Stimulated activated CD4-positive, alpha-beta T cell treated with anti-CD3 and anti-CD28 coated beads, Interleukin-1b, Interleukin-23, amount 100 ng/mL, for 1 hour (primary cell): ENCODE measurements at places on chromosomes 2 and 18.

- no peak for DNase-seq
Observed at GRCh38 chr2:208366215-208367127, 40.1 kb upstream of the PTH2R start.

DNA sequence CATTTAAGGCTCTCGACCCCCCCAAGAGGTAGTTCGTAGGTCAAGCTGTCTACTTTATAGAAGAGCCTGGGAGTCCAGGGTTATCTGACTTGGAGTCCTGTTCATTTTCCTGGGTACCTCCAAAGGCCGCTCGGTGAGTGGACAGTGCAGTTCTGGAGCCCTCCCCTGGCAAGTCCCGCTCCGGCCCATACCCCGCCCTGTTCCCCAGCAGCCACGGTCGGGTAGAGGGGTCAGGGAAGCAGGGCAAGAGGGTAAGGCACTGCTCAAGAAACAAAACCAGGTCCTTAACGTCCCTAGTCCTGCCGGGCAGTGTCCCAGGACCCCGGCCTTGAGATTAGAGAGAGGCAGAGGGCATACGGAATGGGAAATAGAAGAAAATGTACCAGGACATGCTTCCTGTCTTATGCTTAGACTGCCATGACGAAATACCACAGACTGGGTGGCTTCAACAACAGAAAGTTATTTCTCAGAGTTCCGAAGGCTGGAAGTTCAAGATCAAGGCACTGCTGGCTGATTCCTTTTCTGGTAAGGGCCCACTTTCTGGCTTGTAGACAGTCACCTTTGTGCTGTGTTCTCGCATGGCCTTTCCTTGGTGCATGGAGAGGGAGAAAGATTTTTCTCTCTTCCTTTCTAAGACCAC lies 5.4 kb upstream of the HPCAL1 start:
- no peak for DNase-seq

GRCh38 chr2:11582612-11582861 lies 48.7 kb downstream of the GREB1 start:
- no peak for DNase-seq

GRCh38 chr2:126534478-126534877 lies 121.5 kb upstream of the GYPC start:
- DNase-seq, result no peak

- no peak for DNase-seq
Observed at GRCh38 chr2:17036361-17036760, 370.7 kb upstream of the CYRIA start.

DNA sequence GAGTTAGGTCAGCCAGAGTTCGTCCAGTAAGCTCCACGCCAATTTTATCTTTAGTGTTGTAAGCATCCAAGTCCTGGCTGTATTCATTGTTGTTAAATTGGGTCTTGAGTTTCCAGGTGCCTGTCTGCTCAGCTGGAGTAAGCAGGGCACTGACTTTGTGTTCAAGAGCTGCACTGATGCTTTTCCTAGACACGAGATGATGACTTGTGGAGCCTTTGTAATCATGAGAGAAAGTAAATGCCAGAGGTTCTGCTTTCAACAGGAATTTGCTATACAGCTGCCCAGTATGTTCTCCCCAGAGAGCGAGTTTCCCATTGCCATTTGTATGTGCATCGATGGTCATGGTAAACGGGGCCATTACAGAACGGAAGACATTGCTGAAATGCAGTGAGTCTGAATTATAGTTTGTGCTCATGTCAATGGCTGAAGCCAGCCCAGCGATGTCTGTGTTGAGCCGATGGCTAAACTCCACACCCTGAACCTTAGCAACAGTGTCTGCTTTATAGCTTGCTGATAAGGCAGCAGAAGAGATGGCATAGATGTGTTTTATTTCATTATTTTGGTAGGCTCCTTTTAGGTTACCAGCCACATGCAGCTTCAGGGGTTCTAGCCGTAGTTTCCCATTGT lies 32.9 kb downstream of the APOB start:
- no peak for DNase-seq

DNA sequence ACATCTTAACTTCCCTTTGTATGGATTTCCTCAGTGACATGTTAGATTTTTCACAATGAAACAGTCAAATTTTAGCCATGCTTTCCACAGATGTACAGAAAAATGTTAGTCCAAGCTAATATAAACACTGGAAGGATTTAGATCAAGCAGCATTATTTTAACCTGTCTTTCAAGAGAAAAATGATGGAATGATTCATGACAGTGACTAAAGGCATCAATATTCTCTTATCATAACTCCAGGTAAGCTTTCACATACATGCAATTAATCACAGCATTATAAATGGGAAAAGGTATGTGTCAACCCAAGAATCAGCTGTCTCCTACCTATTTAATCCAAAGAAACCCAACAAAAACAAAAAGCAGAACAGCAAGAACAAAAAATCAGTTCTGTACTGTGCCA lies 92.7 kb downstream of the NCKAP5 start:
- DNase-seq, result no peak

GRCh38 chr2:113192459-113193100 lies 18.8 kb downstream of the PSD4 start:
- no peak for DNase-seq

- DNase-seq, result no peak
Observed at GRCh38 chr2:171584001-171584400, 61.7 kb downstream of the CYBRD1 start.

- DNase-seq, result no peak
Observed at GRCh38 chr18:49178736-49179135, 228.0 kb upstream of the SMAD7 start.

DNA sequence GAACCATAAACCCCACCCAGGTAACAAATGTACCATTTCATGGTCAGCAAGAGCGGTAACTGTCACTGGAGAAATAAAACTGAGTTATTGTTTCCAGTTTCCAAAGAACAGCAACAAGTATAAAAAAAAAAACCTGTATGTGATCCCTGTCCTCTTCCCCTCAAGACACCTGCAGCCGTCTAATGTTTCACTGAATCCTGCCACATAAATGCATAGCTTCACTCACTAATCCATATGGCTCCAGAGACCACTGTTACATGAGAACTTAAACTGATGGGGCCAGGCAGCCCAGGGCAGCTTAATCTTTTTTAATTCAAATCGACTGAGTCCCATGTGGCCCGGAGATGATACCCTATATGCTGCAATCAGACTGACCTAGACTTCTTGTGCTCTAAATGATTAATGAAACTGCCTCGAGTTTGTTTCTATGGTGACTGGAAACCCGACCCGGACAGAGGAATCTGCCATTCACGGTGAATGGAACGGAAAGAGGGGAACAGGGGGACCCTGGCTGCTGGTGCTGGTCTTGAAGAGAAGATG lies 60.9 kb upstream of the SIX2 start:
- DNase-seq, result no peak

GRCh38 chr18:11724781-11725180 lies 35.7 kb downstream of the GNAL start:
- DNase-seq, result no peak

DNA sequence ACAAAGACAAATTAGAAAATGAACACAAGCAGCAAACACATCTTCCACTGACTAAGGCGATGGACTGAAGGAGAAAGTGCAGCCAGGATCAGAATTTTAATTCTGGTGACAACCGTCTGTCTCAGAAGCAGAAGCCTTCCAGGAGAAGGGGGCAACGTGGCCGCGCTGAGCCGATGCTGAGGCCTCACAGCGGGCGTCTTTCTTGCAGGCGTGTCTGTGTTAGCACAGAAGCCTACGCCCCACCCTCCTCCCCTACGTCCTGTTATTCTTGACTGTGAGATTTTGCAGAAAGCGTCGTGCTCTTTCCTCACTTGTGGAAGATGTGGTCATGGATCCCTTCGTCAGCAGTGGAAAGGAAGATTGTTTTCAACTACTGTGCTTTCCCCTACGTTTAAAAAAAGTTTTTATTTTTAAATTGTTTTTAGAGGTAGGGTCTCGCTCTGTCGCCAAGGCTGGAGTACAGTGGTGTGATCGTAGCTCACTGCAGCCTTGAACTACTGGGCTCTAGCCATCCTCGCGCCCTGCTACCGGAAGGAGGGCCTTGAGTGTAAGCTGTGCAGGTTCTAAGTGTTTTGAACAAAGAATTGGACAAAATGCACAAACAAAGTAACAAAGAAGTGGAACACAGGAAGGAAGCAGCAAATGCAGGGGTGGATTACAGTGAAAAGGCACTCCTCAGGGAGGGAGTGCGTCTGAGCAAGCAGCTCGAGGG lies 422.0 kb downstream of the GALR1 start:
- DNase-seq, result no peak

DNA sequence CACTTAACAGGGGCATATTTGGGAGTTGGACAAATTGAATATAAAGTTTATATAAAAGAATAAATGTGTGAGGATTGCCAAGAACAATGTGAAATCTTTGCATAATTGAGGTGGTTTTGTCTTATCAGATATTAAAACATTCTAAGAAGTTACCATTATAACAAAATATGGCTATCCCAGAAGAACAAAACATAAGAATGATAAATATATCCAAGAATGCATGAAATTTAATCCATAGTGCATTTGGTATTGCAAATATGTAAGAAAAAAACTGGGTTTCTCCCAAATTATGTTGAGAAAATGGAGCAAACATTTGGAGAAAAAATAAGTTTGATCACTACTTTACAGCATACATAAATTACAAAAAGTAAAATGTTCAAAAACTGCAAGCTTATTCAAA lies 562.4 kb downstream of the RNF144A start:
- no peak for DNase-seq

DNA sequence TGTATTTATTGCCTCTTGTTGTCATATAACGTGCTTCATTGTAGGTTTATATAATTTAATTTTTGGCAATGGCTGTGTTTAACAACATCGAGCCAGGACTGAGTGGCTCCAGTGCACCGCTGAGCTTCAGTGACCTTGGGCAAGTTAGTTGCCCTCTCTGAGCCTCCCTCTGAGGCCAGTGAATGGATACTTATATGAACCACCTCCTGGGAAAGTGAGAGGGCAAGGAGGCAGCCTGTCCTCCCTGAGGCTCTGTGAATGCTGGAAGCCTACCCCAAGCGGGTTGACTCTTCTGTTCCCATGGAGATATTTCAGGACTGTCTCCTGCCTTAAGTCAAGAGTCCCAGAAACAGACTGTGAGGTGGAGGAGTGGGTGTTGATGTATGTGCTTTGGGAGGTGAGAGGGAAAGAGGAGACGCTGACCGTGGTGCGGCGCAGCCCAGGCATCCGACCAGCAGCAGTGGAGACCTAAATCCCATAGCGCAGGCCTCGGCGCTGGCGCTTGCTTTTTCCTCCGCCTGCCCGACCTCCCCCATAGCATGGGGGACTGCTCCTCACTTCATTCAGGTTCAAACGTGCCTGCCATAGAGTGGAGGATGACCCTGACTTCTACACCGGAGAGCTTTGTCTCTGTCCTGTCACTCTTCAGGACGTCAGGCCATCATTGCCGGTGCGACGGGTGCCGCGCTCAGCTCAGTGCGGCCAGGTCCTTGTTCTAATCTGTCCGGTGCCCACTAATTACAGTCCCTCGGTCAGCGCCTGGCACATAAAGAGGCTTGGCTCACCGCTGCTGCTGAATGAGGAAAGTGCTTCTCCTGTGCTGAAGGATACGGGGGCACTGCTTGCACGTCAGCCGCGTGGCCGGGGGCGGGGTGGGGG lies 167.3 kb upstream of the HS6ST1 start:
- DNase-seq, result no peak

DNA sequence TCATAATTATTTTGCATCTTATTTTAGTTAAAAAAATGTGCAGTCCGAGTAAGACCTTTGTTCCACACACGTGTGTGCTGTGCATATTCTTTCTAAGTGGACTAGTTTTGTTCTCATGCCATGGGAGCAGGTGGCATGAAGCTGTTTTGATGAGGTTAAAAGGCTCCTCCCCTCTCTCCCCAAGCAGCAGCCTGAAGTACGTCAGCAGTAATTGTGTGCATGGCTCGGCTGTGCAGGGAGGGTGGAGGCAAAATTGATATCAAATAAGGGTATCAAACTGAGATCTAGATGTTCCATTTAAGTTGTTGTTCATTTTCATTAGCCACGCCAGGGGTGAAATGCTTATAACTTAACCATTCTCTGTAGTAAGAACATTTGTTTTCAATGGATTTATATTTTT lies at the start of gene NYAP2:
NYAP2 (plus strand) TSS at position 207 of the 400 bp plus-strand sequence. CDS start 9,171 bp downstream, outside the sequence.
- no peak for DNase-seq

- no peak for DNase-seq
Observed at GRCh38 chr2:233082931-233083755, 23.0 kb downstream of the INPP5D start.

DNA sequence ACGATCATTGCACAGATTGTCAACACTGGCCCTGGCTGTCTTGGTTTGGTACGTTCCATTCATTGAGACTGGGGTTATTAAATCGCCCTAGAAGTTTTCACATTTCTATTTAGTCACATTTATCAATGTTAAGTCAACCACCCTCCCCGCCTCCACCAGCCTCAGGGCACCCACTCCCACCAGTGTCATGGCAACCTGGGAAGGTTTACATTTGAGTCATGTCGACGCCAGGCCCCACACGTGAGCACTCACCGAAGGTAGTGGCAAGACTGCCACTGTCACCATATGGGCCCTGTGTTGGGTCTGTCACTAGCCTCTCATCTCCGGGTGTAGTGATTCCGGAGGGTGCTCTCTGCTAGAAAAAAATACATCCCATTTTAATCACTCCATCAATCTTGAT lies 194.2 kb downstream of the TWIST2 start:
- no peak for DNase-seq

DNA sequence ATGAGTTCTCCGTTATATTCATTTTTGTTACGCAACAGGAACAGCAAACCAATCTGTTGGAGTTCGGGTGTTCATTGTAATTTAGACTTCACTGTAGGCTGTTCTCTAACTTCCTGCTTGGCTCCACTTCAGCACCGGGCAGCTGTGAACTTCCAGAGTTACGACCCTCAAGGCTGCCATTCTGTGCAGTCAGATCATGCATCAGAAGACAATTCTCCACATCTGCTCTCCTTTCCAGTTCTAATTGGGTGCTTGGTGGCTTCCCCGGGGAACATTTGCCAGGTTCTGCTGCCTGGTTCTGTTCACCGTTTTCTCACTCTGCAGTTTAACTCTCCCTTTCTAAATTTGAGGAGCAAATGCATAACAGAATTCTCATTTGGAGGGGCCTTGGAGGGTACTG lies 237.7 kb downstream of the NYAP2 start:
- no peak for DNase-seq

GRCh38 chr2:126429103-126429502 lies 226.9 kb upstream of the GYPC start:
- DNase-seq, result no peak

GRCh38 chr2:107627164-107627563 lies 199.5 kb upstream of the RGPD4 start:
- DNase-seq, result no peak
